WERI-Rb-1 (cell line): ENCODE measurements at places on chromosomes 13 and 19.

- DNase-seq = no peak
Observed at GRCh38 chr13:50914176-50914700, 4.6 kb downstream of the RNASEH2B start.

DNA sequence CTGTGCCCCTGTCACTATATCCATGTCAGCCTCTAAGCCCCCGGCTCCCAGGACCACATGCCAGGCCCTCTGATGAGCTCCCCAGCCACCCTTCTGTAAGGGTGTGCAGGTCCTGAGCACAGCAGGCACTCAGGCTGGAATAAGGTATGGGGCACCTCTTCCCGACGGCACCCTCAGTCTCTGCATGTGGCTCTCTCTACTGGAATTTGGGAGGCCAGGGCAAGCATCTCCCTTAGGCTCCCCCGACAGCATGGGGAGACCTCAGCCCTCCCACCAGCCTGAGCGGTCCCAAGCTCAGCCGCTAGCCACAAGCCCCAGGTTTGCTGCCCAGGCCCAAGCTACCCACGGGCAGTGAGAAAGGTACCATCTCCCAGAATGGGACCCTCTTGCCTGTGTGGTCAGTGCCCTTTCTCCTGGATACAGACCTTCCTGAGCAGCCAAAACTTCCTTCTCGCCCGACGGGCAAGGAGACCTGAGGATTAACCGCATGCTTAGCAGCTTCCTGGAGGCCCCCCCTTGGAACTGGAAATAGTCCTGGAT lies 22.5 kb upstream of the C19orf12 start:
- DNase-seq = no peak

- DNase-seq = no peak
Observed at GRCh38 chr13:99687723-99688397, 186.6 kb downstream of the TM9SF2 start.

- no peak for DNase-seq
Observed at GRCh38 chr13:48901781-48902180, 73.9 kb upstream of the FNDC3A start.

DNA sequence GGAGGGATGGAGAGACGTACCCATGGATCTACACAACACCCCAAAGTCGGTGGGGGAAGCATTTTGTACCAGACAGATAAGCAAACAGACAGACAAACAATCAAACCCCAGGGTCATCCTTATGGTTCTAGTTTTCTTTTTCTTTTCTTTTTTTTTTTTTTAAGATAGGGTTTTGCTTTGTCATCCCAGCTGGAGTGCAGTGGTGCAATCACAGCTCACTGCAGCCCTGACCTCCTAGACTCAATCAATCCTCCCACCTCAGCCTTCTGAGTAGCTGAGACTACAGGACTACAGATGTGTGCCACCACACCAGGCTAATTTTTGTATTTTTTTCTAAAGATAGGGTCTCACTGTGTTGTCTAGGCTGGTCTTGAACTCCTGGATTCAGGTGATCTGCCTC lies 17.9 kb upstream of the FBL start:
- DNase-seq = no peak

- DNase-seq = no peak
Observed at GRCh38 chr13:22505489-22505888, 675.3 kb upstream of the SGCG start.
